Stimulated activated CD8-positive, alpha-beta memory T cell treated with anti-CD3 and anti-CD28 coated beads, Interleukin-4, amount 100 ng/mL, for 1 hour (primary cell): ENCODE measurements at places on chromosomes 5 and 9.

- no peak for DNase-seq
Measured at GRCh38 chr9:135176284-135176683, 88.8 kb downstream of the OLFM1 start.

DNA sequence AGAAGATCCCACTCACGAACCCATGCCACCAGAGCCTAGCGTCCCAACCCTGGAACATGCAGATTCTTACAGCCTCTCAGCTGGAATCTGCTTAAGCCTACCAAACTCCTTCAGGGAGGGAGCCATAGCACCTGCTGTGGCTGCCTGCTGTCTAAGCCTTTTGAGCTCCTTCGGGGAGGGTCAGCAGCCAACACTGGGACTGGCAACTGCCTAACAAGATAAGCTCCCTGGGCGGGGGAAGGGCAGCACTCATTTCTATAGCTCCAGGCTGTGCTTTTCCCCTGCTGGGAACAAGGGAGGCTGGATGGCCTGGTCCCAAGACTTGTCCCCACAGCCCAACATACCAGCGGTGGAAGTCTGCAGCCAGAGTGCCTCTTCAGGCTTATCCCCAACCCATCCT, 199.1 kb upstream of the OR13F1 start:
- DNase-seq: no peak

DNA sequence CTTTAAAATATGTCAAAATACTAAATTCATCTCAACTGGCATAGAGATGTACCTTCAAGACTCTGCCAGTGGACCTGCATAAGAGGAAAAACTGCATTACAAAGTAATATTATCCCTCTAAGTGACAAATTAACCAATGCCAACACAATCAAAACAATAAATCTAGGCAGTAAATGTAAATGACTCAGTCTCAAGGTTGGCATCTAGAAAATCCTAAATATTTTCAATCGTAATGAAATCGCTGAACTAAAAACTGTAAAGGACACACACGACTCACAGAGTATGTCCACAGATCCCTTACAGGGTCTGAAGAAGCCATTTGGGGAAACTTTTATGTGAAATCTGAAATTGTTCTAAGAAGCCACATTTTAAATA, 31.2 kb downstream of the ERMP1 start:
- no peak for DNase-seq

DNA sequence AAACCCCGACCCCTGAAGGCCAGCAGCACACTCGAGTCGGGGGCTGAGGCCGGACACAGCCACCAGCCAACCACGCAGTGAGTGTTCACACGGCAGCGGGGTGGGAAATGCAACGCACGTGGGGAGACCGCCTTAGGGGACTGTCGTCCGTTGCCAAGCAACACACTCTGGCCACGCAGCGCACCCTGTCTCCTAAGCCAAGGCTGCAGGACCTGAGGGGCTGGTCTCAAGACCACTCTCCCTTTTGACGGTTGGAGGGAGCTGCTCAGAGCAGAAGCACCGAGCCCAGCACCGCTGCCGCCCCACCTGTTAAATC, 7.5 kb downstream of the BRD9 start:
- no peak for DNase-seq

DNA sequence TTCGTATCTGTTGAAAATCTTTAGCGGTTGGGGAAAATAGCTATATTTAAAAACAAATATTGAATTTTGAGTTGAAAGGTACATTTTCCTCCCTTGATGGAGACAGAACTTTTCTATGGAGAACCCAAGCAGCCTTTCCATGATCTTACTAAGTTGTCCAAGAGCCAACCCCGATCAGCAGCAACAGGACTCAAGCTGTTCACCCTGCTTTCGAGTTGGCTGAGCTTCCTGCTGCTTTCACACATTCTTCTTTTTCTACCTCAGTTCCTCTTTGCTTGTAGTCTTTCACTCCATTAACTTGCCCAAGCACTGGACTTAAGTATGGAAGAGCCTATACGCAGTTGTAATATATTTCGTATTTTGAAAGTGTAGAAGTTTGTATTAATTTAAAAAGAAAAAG, 59.4 kb downstream of the IL6ST start:
- no peak for DNase-seq

DNA sequence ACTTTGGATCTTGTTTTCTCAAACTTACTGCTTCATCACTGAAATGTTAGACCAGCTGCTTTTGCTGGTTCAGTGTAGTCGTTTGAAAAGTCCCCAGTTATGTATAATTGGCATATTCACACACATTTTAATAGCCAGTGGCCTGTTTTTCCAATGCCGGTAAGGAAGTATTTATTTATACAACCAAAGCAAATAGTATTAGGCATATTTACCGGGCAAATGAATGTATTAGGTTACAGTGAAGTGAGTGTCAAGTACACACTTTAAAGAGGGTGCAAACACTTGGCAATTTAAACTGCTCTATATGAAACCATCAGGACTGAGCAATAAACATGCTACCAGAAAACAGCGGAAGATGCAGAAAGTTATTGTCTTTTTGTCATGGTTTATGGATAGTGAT, 242.9 kb downstream of the MCTP1 start:
- DNase-seq: no peak

GRCh38 chr5:59922220-59922619, 28.7 kb upstream of the PDE4D start:
- no peak for DNase-seq

GRCh38 chr5:22223079-22223478, 630.1 kb downstream of the CDH12 start:
- no peak for DNase-seq

- DNase-seq: no peak
Measured at GRCh38 chr9:96612105-96612965, 7.3 kb downstream of the CDC14B start.

DNA sequence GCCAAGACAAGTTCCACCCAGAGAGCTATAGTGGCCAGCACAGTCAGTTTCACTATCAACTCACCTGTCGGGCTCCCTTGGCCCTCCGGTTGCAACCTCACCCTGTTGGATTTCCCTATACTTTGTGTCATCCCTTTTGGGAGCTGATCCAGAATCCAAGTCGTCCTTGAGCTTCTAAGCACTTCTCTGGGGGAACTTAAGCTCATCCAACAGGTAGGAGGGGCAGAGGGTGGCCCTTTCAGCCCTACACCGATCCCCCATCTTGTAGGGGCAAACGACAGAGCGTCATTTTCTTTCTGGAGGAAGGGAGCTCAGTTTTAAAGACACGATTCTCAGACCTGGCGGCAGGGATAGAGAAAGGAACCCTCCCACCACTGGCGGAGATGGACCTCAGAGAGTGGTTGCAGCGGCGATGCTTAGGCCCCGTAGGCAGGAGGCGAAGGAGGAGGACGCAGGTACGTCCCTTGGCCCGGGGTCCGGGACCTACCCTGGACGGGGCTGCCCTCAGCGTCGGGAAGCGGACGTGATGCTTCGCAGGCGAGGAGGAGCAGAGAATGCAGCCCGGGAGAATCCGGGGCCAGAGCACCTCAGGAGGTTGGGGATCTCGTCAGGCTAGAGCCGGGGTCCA, 519 bp downstream of the ZER1 start:
- DNase-seq: no peak

DNA sequence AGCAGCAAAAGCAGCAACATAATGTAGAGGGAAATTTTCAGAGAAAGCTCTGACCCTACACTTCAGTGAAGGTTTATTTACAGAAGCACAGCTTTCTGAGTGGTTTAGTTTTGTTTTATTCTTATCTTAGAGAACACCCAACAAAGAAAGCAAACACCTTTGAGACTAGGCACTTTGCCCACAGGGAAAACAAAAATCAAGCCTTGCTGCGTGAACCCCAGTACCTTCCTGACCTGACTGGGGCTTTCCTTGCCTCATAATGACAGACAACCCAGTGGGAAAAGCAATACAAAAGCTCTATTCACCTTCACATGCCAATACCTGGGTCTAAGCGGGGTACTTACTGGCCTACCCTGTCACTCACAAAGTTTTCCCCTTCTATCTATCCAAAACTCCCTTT, 189.8 kb downstream of the HINT1 start:
- no peak for DNase-seq

DNA sequence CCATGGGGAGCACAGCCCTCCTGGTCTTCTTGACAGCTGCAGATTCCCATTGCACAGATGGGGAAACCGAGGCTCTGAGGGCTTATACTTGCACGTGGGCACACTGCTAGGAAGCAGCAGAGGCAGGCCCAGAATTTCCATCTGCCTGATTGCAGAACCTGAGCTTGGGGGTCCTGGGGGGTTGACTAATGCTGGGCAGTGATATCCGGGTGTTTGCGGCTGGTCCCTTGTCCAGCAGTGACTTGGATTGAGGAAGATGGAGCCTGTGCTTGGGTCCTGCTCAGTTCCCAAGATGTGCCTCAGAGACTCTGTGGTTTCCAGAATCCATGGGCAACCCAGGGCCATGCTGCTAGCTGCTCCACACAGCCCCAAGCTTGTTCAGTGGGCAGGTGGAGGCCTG, 91.2 kb downstream of the PHF2 start:
- DNase-seq: no peak

GRCh38 chr5:54180630-54181031, 129.7 kb downstream of the ARL15 start:
- no peak for DNase-seq

DNA sequence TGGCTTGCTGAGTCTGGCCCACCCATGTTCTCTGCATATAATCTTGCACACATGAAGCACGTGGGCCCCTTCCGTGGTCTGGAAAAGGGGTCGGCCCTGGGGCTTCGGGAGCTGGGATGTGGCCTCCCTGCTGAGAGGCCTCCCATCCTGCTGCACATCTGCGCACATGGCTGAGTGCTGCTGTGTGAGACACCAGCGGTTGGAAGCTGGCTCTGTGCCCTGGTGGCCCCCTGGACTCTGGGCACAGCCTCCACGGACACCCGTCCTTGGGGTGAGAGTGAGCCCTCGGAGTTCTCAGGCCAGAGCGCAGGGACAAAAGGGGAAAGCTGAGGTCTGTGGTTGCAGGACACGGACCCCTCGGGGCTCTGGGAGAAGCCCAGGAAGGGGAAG, 115.8 kb downstream of the RXRA start:
- DNase-seq: no peak

GRCh38 chr5:130222573-130222972, 318.3 kb downstream of the CHSY3 start:
- no peak for DNase-seq

- no peak for DNase-seq
Measured at GRCh38 chr5:168612996-168613395, 33.8 kb upstream of the PANK3 start.

GRCh38 chr5:170504616-170505266, 921 bp downstream of the KCNIP1 start:
- DNase-seq: no peak

GRCh38 chr5:42949348-42950115, 90.6 kb downstream of the ANXA2R start:
- DNase-seq: peak; percentile 27

DNA sequence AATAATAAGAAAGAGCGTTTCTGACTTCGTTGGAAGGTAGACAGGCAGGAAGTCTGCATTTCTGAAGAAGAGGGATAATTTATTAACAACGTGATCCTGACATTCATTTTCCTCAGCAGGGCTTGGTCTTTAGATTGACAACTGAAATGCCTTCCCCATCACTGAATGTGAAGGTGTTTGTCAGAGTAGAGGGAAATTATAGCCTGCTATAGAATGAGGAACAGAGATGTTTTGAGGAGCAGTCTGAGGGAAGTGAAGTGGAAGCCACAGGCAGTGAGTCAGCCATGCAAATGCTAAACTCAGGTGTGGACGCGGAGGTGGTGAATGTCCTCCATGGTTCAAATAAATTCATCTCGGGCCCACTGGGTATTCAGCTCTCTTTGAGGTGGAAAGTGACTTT, 30.5 kb downstream of the C7 start:
- no peak for DNase-seq

GRCh38 chr9:16352791-16353401, 517.6 kb downstream of the BNC2 start:
- DNase-seq: no peak

DNA sequence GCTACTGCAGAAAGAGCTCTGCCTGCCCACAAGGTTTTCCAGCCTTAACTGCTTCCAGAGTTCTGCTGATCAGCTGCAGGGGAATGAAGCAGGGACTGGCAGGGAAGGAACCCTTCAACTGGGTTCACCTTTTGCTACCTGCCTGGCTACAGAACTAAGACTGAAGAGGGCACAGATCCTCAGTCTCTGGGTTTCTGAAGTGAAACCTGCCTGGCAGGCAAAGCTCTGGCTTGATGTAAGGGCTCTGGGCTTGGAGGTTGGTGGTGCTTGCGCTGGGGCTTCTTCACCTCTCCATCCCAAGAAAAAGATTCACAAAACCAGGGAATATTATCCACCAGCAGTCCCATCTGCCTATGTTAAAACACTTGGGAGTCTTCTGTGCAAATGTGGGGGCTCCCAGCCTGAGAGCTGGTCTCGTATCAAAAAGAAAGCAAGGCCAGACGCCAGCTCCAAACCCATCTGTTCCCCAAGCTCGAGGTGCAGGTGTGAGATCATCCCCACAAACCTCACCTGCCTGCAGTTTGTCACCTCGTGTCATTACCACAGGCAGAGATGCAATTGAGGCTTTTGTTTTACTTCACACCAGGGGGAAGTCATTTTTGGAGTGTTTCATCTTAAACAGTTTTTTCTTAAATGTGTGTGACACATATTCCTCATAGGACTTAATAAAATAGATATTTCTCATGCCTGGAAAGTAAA, 58.3 kb downstream of the BNC2 start:
- no peak for DNase-seq

DNA sequence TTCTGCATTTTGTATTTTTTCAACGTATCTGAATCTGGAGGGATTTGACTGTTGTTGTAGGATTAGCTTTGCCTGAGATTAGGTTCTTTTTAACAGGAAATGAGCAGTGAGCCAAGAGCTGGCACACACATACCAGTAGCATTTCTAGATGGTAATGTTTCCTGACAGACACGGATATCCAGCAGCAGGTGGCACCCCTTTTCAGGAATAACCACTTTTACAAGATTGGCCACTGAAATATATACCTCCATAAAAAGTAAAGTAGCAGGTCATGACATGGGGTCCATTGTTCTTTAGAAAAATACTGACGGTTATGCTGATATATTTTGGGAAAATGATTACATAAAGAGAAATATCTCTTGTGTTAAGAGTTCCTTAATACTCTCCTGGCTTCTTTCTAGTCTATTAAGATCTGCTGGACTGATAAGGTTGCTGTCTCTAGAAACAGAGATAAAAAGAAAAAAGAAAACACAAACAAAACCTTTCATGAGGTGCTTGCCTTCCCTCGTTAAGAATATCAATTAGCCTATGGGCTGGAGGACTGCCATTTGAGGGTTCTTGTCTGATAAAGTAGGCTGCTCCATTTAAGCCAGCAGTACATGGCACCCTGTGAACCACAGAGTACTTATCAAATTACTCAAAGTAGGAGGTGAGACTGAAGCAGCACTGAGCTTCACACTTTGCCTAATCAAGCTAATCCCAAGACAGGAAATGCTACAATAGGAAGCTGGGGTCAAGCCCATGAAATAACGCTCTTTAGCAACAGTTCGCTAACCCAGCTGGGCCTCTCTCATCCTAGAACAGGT, 101.6 kb upstream of the PCA3 start:
- DNase-seq: no peak

- no peak for DNase-seq
Measured at GRCh38 chr5:54230936-54231685, 79.3 kb downstream of the ARL15 start.

- no peak for DNase-seq
Measured at GRCh38 chr5:4640795-4641194, 499.3 kb upstream of the ADAMTS16 start.
